Calu3 (cell line): ENCODE measurements at places on chromosomes 11 and 22. TPM values are rescaled to one million over a fixed set of nuclear protein-coding genes. Genes with fewer than 3 reads are reported as not detected.

DNA sequence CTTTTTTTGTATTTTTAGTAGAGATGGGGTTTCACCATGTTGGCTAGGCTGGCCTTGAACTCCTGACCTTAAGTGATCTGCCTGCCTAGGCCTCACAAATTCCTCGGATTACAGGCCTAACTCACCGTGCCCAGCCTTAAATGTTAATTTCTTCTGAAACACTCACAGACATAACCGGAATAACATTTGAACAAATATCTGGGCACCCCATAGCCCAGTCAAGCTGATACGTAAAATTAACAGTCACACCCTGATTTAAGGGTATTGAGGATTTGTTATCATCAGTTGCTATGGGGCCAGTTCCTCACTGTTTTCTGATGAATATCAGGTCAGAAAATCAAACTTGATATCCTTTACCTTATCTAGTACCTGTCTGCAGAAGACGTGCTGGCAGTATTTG lies 23.0 kb upstream of the OR9Q1 start:
- no peaks in the 10 kb centered on the region for H3K36me3 ChIP-seq
- no peak overlapping the region for H3K27ac ChIP-seq
- H3K27me3 ChIP-seq: no peaks in the 10 kb centered on the region
- DNase-seq: no peak

DNA sequence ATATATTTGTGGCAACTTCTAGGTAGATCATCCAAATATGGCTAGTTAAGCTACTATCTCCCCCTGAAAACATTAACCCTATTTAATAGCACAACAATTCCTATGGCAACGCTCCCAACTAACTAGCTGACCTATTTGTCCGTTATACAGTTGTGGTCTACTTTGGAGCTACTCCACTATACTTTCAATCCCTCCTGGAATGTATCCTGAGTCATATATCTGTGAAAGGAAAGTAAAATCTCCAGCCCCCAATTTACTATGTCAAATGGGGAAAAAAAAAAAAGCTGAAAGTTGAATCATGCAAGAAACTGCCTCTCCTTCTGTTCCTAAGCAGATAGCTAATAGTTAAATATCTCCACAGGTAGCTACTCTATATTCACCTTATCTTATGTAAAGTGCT lies 128.5 kb downstream of the CD44 start:
- no peaks in the 10 kb centered on the region for H3K4me1 ChIP-seq
- DNase-seq: no peak
- no peaks in the 10 kb centered on the region for H3K36me3 ChIP-seq
- H3K4me3 ChIP-seq: no peak overlapping the region
- no peaks in the 10 kb centered on the region for H3K27me3 ChIP-seq

GRCh38 chr11:64071849-64072248 lies 36.1 kb downstream of the FLRT1 start:
- no peak overlapping the region for H3K27ac ChIP-seq
- H3K4me1 ChIP-seq: no peaks in the 10 kb centered on the region
- no peak overlapping the region for H3K4me3 ChIP-seq
- no peaks in the 10 kb centered on the region for H3K27me3 ChIP-seq
- H3K36me3 ChIP-seq: peaks cover 5% of the 10 kb centered on the region
- DNase-seq: no peak

DNA sequence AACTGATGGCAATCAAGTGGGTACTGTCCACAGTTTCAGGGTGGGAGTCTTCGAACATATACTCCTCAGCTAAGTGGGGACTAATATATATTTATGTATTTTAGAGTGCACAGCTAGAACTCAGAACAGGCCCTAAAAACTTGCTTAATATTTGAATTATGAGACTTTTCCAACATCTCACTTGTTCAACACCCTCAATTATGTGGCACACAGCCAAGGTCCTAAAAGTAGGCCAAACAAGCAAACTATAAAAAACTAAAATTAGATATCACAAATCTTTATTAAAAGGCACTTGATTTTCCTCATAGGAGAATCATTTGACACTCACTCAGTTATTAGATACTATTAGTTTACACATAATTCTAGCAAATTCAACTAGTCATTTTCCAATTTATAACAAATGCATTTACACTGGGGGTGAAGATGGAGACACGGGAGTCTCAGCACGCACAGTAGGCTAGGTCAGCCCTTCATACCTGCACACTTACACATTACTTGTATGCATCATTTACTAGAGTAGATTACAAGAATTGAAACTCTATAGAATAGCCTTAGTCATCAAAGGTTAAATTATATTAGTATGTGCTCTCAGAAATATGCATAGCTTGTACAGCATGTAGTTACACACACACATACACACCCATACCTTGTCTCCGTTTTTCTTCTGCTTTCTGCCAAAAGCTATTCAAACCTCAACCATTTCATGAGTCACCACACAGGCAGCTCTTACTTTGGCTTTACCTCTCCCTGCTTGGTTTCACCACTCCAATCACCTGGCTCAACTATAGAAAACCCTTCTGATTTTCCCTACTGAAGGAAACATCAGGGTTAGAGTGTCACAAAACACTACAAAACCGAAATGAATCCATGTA lies 171.5 kb downstream of the SBF2 start:
- H3K4me1 ChIP-seq: peaks cover 27% of the 10 kb centered on the region
- H3K27me3 ChIP-seq: no peaks in the 10 kb centered on the region
- peak; percentile 39 for DNase-seq
- H3K27ac ChIP-seq: peak overlapping the region; percentile 82
- no peaks in the 10 kb centered on the region for H3K36me3 ChIP-seq
- peak overlapping the region; percentile 42 for H3K4me3 ChIP-seq

DNA sequence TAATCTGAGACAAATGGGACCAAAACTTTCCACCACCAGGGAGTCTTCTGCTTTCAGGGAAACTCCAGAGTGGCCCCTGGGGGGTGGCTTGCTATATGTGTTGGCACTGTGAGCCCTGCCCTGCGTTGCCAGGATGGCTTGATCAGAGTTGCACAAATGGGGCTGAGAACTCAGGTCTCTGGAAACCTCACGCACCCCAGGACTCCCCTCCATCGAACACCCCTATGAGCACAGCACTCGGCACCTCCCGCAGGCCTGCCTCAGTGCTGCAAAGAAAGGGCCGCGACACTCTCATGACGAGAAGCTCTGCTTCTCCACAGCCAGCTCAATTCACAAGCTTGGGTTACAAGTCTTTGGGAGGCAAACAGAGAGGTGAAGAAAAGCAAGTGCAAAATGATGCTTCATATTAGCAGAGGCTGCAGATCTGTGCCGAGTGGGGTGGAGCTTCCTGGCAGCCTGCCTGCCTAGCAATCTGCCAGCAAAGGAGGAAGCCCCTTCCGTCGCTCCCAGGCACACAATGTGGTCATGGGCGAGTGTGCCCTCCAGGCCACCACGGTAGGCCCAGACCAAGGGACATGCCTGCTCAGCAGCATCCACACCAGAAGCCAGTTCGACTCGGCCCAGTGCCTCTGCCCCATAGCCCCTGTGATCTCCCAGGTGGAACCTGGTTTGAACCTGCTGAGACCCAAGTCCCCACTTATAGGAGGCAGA lies 55.7 kb downstream of the MYH9 start:
- H3K4me3 ChIP-seq: peak overlapping the region; percentile 68
- H3K27ac ChIP-seq: peak overlapping the region; percentile 100
- no peaks in the 10 kb centered on the region for H3K27me3 ChIP-seq
- peak; percentile 68 for DNase-seq
- peaks cover 96% of the 10 kb centered on the region for H3K36me3 ChIP-seq
- H3K4me1 ChIP-seq: peaks cover 87% of the 10 kb centered on the region

DNA sequence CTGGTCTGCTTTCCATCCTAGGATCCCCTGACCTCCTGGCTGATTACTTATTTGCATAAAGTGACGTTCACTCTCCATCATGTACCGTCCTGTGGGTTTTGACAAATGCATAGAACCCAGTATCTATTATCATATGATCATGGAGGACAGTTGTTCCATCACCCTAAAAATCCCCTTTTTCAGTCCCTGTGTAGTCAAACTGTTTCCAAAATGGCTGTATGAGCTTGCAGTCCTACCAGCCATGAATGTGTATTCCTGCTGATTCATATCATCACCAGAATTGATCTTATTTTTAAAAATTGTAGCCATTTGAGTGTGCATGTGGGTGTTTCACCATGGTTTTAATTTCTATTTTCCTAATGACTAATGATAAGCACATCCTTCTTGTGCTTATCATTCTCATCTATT lies 108.8 kb downstream of the MPPED1 start:
- no peaks in the 10 kb centered on the region for H3K4me1 ChIP-seq
- no peak overlapping the region for H3K4me3 ChIP-seq

GRCh38 chr11:66133216-66133775 lies 63.2 kb downstream of the PACS1 start:
- no peak overlapping the region for H3K27ac ChIP-seq
- no peak for DNase-seq
- H3K27me3 ChIP-seq: no peaks in the 10 kb centered on the region
- peaks cover 5% of the 10 kb centered on the region for H3K36me3 ChIP-seq

Gene SCUBE1
- 0.47 and 0.54 TPM in 2 replicates for total RNA-seq

Gene EIF3D
- 214 and 224 TPM in 2 replicates for total RNA-seq

Gene MIAT
- 0.52 and 0.64 TPM in 2 replicates for total RNA-seq
